ENCODE measurements at places on chromosomes 4 and X.
A peak's percentile ranks its signal among the peaks of the same experiment; 100 is the strongest.

DNA sequence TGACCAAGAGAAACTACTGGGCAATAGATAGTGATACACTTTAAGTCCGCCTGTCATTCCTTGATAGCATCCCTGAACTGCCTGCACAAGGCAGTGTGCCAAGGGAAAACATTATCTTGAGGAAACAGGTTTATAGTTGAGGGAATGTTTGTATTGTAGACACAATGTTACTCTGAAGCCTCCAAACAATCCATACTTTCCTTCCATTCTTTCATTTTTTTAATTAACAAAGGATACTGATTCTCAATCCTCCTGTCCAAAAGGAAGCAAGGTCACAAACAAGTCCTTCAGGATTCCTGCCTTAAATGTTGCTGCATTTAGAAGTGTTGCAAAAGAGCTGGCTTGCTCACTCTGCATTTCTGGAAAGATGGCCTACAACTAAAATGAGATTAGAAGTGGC is 61.7 kb upstream of the PRSS48 start:
- no peak for DNase-seq

GRCh38 chrX:97016106-97016505 is 132.4 kb downstream of the RPA4 start:
- no peak for DNase-seq

GRCh38 chrX:37083880-37084279 is 75.7 kb downstream of the FAM47C start:
- no peak for DNase-seq

- DNase-seq = no peak
Observed at GRCh38 chr4:117400039-117400835, 314.9 kb upstream of the TRAM1L1 start.

DNA sequence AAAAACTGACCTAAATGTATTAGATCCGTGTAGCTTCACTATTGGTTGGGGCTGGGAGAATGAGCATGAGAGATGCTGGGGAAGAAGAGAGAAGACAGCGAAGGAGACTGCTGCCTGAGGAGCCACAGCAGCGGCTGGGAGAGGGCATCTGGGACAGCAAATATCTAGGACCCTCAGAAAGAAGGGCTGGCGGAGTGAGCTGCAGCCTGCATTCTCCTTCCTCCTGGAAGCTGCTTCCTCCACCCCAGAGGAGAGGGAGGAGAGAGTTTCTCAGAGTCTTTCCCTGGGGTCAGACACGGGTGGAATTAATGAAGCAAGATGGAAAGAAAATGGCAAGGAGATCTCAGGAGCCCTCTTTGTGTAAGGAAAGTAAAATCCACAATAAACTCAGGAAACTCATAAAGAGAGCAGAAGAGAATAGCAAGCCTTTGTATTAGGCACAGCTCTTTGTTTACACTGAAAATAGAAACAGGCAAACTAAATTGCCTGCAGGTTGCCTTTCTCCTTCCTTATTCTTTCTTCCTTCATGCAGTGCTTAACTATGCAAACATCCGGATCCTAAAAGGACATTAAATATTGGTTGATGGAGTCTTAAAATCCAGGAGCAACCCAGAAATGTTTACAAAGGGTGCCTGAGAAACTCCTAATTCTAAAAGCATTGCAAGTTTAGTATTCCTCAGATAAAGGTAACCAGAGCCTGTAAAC is 130.3 kb upstream of the GALNT7 start:
- no peak for DNase-seq

- no peak for DNase-seq
Observed at GRCh38 chrX:134592303-134592702, 66.0 kb downstream of the PLAC1 start.

GRCh38 chrX:23465105-23465791 is 130.6 kb downstream of the PTCHD1 start:
- no peak for DNase-seq

DNA sequence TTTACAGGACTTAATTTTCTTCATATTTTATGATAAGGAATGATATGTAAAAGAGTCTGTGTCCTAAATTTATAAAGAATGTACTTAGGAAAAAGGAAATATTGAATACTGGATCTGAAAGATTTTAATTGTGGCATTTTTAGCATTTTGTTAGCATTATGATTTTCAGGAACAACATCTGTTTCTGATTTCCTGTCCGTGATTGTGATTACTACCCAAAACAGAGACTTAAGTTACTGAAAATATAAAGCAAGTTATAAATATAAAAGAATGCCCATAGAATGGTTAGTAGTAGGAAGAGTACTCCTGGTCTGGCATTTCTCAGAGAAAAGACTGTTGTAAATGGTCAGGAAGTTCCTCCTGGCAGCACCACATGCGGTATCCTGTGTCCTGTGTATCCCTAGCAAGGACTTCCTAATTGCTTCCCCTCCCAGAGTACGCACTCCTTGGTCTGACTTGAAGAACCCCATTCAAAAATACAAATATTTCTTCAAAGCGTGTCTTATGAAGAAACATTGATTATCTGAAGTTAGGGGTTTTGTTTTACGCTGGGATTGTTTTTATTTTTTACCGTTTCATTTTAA is 88.9 kb downstream of the RS1 start:
- no peak for DNase-seq

DNA sequence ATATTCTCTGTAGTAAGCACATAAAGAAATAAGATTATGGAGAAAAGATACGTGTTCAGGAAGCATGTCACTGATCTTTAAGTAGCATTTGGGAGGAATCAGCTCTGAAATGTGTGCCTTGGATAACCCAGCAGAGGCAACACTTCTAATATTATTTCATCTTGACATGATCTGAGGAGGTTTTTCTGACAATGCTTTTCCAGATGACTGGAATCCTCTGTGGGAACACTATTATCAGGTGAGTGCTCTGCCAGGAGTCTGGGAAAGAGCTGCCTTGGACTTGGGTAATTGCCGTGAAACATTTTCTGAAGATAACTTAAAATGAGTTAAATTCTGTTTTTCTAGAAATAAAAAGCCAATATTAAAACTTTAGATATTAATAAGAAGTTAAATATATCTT is 78.2 kb upstream of the QRFPR start:
- no peak for DNase-seq

- no peak for DNase-seq
Observed at GRCh38 chr4:95153182-95153581, 395.4 kb downstream of the BMPR1B start.

DNA sequence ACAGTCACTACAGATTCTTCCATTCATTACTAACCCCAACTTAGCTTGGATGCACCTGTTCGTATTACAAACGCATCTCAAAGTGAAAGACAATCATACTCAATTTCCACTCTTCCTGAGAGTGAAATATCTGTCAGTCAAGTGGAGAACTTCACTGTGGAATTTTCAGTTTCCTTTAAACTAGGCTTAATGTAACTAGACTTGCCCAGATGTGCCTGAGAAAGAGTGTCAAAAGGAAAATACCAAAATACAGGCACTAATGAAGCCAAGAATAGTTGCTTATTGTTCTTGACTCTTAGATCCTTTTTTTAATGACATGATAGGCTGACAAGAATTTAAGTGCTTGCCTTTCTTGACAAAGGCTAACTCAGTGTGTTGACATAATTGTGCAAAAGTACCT is 72.4 kb upstream of the NR3C2 start:
- DNase-seq = no peak

- no peak for DNase-seq
Observed at GRCh38 chrX:149757206-149758067, 16.4 kb upstream of the HSFX1 start.

GRCh38 chr4:41878170-41878969 is 56.9 kb upstream of the TMEM33 start:
- DNase-seq = no peak

- no peak for DNase-seq
Observed at GRCh38 chr4:179530958-179531357, 2088.7 kb upstream of the AGA start.

DNA sequence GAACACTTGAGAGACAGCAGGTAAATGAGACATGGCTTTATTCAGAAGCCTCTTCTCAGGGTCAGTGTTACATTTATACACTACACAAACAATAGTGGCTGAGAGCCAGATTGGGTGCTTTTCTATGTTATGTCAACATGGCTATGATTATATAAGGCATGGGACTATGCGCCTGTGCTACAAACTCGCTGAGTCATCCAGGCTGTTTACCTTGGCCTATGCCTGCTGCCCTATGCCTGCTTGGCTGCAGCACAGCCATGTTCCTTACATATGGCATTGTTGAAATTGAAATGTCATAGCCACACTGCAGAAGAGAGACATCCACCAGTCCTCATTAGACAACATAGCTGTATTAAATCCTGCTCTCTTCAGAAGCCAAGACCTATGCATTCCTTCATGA is 236.3 kb upstream of the NWD2 start:
- DNase-seq = no peak

- DNase-seq = no peak
Observed at GRCh38 chrX:53211391-53211978, 13.5 kb downstream of the KDM5C start.

DNA sequence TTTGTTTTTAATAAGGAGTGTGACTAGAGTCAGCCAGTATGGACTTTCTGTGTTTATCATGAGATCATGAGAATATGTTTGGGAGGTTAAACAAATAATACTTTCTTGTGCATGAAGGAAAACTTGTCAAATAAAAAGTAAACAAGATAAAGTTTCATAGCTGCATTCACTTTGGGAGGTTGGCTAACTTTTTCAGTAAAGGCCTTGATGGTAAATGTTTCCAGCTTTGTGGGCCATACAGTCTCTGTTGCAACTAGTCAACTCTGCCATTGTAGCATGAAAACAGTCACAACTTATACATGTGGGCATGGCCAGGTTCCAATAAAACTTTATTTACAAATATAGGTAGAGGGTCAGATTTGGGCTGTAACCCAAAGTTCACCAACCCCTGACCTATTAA is 150.4 kb downstream of the MID1 start:
- no peak for DNase-seq

DNA sequence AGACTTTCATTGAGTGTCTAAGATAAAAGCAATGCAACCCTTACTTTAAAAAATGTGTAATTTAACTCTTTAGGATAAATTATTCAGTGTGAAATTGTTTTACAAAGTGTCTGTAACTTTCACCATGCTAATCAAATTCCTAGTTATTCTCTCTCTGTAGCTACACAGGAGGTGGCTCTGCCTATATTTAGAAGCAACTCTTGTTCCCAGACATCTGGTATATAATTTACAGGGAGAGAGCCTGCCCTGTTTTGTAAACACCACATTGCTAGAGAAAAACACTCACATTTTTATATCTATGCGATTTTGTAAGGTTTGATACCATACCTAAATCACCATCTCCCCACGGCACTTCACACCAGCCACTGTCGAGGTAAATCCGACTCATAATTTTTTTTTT is 35.5 kb upstream of the SPATA4 start:
- no peak for DNase-seq

- no peak for DNase-seq
Observed at GRCh38 chrX:23756165-23756564, 13.1 kb upstream of the ACOT9 start.

- no peak for DNase-seq
Observed at GRCh38 chr4:15749001-15749400, 29.1 kb upstream of the CD38 start.

DNA sequence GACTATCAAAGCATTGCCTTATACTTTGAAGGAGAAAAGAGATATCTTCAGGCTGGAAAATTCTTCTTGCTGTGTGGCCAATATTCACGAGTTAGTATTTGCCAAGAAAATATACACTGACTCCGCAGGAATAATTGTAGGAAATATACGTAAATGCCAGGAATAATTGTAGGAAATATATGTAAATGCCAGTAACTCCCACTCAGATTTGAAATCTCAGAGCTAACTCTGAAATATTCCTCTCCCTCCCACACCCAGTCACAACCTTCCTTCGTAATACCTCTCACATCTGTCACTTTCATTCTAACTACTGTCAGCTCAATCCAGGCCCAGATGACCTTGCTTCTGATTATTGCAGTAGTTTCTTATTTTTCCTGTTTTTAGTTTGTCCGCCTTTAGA is 73.5 kb downstream of the WDR19 start:
- no peak for DNase-seq

- DNase-seq = no peak
Observed at GRCh38 chr4:87079967-87080366, 140.5 kb downstream of the KLHL8 start.

GRCh38 chr4:48341776-48342605 is 662 bp downstream of the SLAIN2 start:
- peak; percentile 13 for DNase-seq

- DNase-seq = no peak
Observed at GRCh38 chrX:40579900-40580536, 752 bp upstream of the ATP6AP2 start.

GRCh38 chrX:142891046-142891445 is 134.7 kb upstream of the SPANXN4 start:
- DNase-seq = no peak

DNA sequence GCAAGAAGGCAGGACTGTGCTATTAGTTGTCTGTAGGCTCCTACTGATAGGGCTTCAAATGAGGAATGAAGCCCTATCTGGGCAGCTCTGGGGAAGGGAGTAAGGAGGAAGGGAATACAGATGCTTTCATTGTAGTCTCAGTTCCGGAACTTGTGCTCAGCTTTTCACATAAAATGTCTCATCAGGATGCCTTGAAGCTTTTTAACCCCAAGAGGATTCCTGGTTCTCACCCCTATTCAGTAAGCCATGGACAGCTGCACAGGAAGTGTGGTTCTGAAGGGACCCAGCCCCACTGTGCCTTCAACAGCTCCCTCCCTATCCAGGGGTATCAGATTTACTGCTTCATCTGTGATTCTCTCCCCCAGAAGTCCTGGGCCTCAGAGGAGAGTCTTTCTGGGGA is 5.0 kb downstream of the ARMCX5 start:
- DNase-seq = no peak

All from activated naive CD8-positive, alpha-beta T cell treated with anti-CD3 and anti-CD28 coated beads, Interleukin-2, amount 50 U/mL, for 16 hours (primary cell).